Left kidney (tissue), 8 donors: ENCODE measurements at places on chromosomes 2 and 18. TPM values are rescaled to one million over a fixed set of nuclear protein-coding genes. Genes with fewer than 3 reads are reported as not detected.

GRCh38 chr2:176885661-176886060 lies 326.9 kb upstream of the HNRNPA3 start:
- no peak for DNase-seq

- DNase-seq: no peak
Measured at GRCh38 chr2:230231251-230231650, 5.7 kb downstream of the SP140 start.

DNA sequence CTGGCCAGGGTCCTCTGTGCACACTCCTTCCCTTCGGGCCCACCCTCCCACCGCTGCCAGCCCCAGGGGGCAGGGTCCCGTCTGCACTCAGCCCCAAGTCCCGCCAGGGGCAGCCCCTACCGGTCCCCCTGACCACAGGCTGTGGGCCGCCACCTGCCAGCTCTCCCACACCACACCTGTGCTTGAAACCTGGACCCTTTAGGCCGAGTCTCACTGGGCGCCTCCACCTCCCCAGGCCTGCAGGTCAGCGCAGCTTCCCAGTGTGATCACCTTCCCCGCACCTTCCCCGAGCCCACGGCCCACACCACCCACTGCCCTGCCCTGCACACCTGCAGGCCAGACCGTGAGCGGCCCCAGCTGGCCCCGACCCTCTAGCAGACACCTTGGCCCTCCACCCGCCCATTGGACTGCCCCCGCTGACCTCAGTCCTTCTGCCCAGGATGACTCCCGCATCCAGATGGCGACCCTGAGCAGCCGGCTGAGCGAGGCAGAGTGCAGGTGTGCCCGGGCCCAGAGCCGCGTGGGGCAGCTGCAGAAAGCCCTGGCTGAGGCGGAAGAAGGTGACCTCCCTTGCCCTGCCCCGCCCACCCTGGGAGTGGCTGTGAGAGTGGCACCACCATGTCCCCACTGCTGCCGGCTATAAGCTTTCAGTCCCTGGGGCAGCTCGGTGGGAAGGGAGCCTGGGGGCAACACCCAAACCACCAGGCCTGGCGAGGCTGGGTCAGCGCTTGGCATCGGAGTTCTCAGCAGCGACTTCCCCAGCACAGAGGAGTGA lies 31.3 kb upstream of the SNED1 start:
- DNase-seq: no peak

DNA sequence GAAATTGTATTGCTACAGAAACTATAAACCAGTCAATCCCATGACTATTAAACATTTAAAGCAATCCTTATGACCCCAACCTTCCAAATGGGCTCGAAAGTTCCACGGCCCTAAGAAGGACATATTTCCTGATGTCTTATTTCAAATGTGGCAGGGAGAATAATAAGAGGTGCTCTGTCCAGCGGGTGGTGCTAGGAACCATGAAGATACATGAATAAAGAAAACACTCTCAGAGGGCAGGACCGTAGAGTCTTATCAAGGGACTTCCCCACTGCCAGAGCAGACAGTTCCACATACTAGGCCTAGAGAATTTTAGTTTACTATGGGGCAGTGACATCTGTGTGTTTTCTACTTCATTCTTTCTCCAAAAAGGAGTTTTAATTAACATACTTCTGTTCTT lies 187.1 kb upstream of the PIK3C3 start:
- no peak for DNase-seq

DNA sequence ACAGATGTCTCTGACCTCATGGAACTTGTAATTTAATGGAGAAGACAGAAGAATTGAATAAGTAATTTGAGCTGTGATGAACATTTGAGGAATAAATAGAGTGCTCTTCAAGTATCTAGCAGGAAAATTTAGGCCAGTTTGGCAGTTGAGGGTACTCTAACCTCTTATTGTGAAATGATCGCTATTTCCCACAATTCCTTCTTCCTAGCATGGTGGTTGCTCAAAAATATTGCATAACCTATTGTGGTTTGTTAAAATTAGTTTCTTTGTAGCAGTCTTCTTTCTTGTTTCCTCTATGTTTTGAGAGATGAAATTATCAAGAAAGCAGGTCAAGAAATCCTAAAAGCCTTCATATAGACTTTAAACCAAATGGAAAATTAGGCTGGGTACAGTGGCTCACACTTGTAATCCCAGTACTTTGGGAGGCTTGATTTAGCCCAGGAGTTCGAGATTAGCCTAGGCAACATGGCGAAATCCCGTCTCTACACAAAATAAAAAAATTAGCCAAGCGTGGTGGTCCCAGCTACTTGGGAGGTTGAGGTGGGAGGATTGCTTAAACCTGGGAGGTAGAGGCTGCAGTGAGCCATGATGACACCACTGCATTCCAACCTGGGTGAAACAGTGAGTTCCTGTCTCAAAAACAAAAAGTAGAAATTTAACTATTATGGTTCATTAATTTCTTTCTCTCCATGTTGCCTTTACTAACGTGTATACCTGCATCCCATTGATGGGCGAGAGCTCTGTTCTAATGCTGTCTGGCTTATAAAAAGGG lies 58.7 kb downstream of the RBKS start:
- no peak for DNase-seq

DNA sequence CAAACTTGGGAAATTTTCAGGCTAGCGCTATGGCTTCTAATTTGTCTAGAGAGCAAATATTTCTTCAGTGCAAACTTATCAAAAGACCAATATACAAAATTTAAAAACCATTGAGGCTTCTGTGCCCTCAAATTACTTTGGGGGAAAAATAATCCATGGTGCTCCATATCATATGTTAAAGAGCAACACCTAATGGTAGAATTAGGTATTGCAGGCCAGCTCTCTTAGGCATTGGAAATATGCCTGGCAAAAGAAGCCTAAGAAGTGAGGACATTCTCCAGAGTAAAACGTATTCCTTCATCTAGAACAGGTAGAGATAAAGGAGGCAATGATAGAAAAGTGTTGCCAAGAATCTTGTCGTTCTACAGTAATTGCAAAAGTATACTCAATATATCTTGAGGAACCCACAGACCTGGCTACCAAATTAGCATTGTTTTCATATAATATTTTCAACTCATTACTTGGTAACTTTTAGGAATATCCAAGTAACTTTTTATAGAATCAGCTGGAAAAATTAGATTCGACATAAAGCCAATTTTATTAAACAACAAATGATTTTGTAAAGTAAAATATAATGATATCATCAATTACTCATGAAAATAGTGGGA lies 401.1 kb downstream of the BCL11A start:
- no peak for DNase-seq

- no peak for DNase-seq
Measured at GRCh38 chr2:145088756-145089155, 568.8 kb upstream of the ZEB2 start.

DNA sequence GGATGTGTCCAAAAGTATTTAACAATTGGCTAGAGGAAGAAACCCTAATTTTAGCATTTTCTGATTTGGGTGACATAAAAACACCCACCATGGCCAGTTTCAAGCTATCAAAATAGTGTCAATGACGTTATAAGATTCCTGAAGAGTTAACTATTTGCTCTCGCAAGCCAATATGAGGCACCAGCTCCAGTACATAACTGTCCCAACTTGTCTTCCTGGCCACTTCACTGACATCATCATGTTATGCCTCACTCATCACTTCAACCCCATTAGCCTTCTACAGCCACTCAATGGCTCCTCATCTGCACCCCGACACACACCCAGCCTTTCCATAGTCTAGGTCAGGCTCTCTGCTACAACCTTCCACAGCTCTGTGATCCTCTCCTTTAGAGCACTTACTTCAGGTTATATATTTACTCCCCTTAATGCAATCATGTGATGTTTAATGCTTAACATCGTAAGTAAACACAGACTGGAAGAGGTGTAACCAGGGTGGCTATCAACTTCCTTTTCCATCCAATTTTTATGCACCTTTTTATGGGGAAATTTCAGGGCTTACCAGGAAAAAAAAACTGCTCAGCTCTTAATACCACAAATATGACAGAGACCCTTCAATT lies 158.7 kb downstream of the VWC2L start:
- no peak for DNase-seq

- DNase-seq: no peak
Measured at GRCh38 chr2:11419781-11420180, 46.2 kb downstream of the E2F6 start.

DNA sequence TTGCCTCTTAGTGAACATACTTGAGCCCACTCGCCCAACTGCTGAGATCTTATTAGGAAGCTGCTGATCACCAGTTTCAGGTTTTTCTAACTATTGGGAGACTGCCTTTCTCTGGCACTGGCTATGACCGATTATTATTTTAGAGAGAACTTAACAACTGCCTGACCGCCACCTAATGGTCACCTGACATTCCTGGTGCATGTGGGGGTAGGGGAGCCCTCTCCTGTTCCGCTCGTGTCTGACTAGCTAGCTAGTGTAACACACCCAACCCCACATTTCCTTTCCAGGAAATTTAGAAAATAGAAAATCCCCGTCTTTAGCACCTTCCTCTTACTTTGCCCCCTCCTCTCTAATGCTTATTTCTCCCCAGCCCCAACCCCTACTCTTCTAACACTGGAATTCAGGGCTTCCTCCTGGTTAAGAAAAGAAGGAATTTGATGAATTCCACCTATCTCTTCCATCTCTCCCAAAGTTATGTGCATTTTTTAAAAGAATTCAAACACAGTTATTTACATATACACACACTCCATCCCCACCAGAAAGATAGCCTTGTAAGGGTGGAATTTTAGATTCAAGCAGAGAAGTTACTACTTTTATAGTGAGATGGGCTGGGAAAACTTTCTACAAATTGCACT lies 19.4 kb upstream of the DNER start:
- DNase-seq: no peak

DNA sequence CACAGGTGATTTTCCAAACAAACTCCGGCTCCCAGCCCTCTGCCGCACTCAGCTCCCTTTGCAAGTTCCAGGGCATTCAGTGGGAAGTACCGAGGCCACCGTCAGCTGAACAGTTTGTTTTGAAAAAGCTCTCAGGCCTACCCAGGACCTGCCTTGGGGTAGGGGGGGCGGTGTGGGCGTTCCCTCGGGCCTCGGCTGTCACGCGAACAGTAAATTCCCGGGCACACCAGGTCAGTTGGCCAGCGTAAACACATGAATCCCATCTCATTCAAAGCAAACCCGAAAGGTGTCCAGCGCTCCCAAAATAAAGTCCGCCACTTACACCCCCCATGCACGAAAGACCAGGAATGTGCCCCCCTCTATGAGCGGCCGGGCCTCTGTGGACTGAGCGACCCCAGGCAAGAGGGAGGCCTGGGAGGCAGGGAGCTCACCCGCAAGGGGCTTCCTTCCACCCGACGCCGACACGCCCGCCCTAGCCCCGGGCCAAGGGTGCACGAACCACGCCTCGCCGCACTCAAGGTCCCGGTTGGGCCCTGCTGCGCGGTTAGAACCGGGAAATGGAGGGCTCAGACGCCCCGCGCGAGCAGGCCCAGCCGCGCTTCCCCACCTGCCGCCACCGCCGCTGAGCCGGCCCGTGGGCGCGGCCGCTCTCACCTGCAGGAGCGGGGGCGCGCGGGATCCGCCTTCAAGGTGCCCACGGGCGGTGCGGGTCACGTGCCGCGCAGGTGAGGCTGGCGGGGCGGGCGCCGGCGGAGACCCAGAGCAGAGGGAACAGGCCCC lies at the start of gene WDSUB1:
Gene WDSUB1 (minus strand): TSS at position 775 of the 780 bp plus-strand sequence. CDS start 3,634 bp downstream, outside the sequence.
- DNase-seq: peak; percentile 70

- peak; percentile 24 for DNase-seq
Measured at GRCh38 chr18:70469916-70470315, 181.1 kb downstream of the SOCS6 start.

DNA sequence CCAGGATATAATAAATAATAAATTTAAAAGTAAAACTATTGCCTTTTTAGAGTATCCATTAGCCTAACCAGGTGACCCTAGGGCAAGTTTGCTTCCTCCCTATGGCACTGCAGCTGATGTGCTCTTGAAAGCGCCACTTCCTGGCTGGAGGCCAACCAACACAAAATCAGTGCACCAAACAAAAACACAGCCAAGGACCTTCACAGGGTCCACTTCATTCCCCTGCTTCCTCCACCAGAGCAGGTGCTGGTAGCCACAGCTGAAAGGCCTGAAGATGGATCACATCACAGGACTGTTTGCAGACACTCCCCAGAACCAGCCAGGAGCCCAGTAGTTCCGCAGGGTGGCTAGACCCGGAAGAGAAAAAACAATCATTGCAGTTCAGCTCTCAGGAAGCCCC lies 108.8 kb downstream of the TWIST2 start:
- no peak for DNase-seq

- no peak for DNase-seq
Measured at GRCh38 chr2:232974396-232974795, 38.7 kb downstream of the NGEF start.

- DNase-seq: no peak
Measured at GRCh38 chr18:62206593-62206992, 19.5 kb downstream of the RELCH start.

DNA sequence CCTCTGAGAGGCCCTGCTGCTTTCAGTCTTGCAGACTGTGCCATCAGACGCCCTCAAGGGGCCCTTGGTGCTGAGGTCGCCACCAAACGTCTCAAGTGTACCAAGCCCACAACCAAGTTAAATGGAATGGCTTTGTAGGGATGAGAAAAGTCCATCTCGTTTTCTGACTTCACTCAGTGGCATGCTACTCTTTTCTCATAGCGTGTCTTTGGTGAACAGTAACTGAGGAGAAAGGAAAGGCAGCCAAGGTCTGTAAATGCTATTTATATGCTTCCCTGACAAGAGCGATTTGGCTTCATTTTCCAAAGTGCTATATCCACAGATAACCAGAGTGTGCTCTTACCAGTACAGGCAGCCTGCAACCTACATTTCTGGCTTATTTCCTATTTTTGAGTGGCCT lies 123.0 kb downstream of the MTX2 start:
- no peak for DNase-seq

DNA sequence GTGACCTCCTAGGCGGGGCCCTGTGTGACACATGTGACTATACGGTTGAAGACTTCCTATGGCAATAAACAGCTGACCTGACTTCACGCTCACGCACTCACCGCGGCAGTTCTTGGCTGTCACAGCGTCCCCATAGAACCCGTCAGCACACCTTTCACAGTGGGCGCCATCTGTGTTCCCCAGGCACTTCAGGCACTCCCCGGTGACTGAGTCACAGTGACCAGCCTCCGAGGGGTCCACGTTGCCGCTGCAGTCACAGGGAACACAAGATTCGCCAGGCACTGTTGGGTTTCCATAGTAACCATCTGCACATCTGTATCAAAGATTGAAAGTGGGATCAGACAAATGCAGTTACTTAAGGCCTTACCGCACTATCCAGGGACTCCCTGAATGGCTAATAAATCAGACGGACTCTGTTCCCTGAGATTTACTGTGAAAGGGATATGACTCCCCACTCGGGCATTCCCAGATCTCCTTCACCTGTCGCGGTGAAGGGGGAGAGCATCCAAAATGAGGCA lies 94.5 kb downstream of the LAMA1 start:
- DNase-seq: no peak

DNA sequence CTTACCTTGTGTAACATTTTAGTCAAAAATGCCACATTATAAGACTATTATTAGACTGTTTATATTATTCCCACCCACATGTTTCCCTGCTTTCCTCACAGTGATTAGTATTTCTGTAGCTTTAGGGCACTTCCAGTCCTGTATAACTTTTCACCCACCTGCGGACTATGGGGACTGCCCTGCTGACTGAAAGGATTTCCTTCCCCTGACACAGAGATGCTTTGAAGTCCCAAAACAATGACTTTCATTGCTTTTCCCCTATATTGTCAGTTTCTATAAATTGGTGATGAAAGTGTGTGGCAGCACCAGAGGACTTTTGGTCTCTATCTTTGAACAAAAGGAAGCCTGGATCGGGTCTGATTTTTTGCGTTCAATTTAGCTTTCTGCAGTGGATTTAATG lies 59.0 kb upstream of the OTX1 start:
- DNase-seq: no peak

Gene REG3G
- not detected for polyA plus RNA-seq

Gene TFPI
- 39.0 TPM for polyA plus RNA-seq

Gene LHCGR
- polyA plus RNA-seq: 0.37 TPM

Gene PTPRN
- polyA plus RNA-seq: 0.27 TPM

Gene CNTNAP5
- 0.03 TPM for polyA plus RNA-seq

Gene IL18RAP
- 0.27 TPM for polyA plus RNA-seq

Gene ACADL
- 31.5 TPM for polyA plus RNA-seq
